ENCODE measurements at places on chromosomes 2 and 18.

GRCh38 chr2:119192893-119193292 lies 30.7 kb upstream of the STEAP3 start:
- DNase-seq, result no peak

DNA sequence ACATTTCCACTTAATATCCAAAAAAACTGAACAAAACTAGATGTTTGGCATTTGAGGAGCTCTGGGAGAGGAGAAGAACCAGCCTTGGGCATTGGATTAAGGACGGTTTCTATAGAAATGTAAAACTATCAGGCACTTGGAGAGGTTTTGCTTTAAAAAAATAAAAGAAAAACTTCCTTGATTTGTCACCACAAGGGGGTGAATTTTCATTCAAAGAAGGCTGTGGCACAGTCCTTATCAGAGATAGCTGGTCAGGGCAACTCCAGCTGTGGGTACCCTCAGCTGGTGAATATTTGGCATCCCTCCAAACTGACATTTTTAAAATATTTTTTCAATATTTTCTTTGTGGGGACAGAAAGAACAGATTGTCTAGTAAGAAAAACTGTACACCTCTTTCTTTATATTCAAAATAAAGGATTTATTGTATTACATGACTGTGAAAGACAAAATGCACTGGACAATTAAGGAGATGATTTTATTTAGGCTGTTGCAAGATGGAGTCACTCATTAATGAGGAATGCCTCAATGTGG lies 46.1 kb upstream of the TBC1D8 start:
- no peak for DNase-seq

DNA sequence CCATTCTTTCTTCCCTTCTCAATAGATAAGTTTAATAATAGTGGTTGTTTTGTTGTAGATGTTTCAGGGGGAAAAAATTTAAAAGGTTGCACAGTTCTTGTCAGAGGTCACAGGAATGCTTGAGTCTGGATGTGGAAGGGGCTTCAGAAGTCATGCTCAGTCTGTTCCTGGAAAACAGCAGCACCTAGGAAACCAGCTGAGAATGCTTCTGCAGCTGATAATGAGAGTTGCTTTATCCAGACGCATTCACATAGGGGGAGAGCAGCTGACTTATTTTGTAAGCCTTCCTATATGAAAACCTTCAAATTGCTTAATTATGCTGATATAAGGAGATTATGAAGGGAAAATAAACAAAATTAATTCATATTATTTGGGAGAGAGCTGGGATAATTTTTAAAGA lies 235.5 kb downstream of the GULP1 start:
- no peak for DNase-seq

DNA sequence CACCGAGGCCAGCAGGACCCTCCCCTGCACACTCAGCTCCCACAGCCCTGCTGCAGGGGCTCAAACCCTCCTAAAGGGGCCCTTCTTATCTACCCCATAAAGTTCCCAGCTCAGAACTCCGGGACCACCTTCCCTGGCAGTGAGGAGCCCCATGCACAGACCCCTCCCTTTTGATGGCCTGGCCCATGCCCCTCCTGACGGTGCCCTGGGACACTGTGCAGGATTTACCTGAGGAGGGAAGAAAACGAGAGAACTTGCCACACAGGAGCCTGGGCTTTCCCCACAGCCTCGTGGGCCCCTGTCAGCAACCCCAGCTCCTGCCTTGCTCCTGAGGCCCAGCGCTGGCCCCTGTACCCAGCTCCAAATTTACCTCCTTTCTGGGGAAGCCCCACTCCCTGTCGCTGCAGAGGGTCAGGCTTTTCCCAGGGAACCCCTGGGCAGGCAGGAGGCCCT lies 206.3 kb upstream of the SALL3 start:
- DNase-seq, result no peak

DNA sequence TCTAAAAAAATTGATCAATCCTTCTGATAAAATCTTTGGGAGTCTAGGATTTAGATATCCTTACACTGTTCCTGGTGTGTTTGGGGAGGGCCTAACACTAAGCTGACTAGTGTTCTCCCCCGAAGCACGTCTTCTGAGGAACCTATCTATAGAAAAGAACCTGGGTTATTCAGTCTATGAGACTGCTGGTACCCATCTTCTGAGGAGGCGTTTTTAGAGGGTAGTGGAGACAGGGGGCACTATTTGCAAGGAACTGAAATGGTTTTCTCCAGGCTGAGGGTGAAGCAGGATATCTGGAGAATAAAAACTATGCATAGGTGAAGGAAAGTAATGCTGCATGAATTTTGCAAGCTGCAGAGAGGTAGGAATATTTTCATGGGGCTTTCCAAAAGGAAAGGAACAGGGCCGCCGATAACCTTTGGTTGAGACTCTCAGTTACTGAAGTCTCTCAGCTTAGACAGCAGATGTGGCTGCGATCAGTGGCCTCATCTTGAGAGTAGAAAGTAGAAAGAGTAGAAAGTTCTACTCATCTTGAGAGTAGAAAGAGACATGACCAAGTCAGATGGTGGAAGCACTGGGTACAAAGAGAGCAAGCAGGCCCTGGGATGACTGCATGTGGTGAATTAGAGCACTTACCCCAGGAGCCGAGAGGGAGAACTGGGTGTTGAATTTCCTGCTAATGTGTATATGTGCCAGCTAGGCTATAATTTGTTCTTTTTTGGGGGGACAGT lies 31.8 kb upstream of the KCNE4 start:
- DNase-seq, result no peak

- DNase-seq, result no peak
Observed at GRCh38 chr2:145725876-145726275, 1206.0 kb upstream of the ZEB2 start.

DNA sequence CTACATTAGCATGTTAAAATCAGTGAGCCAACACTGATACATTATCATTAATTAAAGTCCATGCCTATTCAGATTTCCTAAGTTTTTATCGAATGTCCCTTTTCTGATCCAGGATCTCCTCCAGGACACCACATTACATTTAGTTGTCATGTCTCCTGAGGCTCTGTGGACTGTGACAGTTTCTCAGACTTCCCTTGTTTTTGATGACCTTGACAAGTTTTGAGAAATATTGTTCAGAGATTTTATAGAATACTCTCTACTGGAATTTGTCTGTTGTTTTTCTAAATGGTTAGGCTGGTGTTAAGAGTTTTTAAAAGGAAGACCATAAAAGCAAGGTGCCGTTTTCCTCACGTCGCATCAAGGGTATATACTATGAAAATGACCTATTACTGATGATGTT lies 16.3 kb upstream of the MAPRE3 start:
- DNase-seq, result no peak

- DNase-seq, result no peak
Observed at GRCh38 chr2:127105656-127106456, 1.1 kb downstream of the BIN1 start.

- peak; percentile 62 for DNase-seq
Observed at GRCh38 chr2:136117909-136118818, at the start of gene CXCR4. CXCR4 (minus strand) TSS chr2:136118149; CDS start chr2:136118060, 89 bp downstream.
